Mesenteric fat pad (tissue), 1 donor: ENCODE measurements at places on chromosomes 11 and 22. TPM values are rescaled to one million over a fixed set of nuclear protein-coding genes. Genes with fewer than 3 reads are reported as not detected.

DNA sequence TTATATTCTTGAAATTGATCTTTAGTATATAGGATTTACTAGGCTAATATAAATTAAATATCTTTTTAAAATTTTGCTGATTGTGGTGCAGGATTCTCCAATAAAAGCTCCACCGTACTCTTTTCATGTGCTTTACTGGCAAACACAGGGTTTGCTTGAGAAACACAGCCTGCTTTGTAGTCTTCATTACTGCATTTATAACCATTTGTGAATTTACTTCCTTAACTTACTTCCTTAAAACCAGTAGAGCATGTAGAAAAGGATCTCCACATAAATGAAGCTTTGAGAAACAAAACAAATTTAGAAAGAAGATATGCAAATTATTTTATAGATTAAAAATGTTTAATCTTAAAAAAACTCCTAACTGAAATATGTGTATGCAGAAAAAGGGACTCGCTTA, 28.8 kb downstream of the SWAP70 start:
- no peak for DNase-seq

GRCh38 chr11:43116071-43116470, 195.7 kb upstream of the API5 start:
- no peak for DNase-seq

GRCh38 chr22:23268877-23269276, 88.6 kb downstream of the BCR start:
- no peak for DNase-seq

DNA sequence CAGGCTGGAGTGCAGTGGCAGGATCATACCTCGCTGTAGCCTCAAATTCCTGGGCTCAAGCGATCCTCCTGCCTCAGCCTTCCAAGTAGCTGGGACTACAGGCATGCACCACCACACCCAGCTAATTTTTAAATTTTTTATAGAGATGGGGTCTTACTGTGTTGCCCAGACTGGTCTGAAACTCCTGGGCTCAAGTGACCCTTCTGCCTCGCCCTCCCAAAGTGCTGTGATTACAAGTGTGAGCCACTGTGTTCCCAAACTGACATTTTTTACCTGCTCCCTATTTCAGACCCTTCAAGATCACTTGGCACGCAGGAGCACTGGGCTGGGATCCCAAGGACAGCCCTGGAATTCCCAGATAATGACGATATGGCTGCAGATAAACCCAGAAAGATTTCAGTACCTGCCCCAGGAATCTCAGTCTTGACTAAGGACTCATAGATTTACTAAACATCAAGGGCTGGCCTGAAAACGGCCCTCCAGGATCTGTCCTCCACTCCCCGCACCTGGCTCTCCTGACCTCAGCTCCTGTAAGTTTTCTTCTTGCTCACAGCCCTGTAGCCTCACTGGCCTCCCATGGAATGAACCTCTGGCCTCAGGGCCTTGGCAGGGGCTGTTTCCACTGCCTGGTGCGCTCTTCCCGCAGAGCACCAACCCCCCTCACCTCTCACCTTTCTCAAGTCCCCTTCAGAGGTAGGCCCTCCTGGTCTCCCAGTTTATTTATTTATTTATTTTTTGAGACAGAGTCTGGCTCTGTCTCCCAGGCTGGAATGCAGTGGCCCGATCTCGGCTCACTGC, 3.6 kb upstream of the CSNK1E start:
- DNase-seq = no peak

DNA sequence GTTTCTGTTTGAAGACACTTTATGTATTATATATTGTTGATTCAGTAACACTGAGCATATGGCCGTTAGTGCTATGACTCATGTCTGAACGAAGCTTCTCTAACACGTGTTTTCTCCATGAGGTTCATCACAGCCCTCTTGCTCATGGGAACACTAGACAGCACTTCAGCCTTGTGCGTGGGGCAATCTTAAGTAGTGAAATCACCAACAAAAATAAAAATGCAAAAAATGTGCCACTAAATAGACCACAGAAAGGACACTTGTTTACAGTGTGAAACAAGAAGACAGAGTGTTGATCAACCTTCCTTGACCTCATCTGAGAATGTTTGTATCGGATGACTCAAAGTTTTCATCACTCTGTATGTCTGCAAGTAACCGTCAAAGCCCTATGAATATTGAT, 94.5 kb downstream of the FDX1 start:
- no peak for DNase-seq

- DNase-seq = no peak
Measured at GRCh38 chr22:23356094-23356493, 175.8 kb downstream of the BCR start.

GRCh38 chr11:19772480-19772879, 59.8 kb downstream of the NAV2 start:
- DNase-seq = no peak

DNA sequence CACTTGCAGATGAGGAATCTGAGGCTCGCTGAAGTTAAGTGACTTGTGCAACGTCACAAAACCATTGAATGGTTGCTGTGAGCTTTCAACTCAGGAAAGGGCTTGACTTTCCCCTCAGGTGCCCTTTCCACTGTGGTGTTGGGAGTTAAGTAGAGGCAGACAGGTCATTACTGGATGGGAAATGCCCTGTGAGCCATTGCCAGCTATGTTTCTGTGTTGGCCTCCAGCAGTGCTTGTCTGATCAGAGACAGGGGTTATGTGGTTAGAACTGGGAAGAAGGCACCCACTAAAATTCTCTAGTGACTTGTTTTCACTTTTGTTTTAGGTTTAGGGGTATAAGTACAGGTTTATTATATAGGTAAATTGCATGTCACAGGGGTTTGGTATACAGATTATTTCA, 96.6 kb downstream of the FDX1 start:
- DNase-seq = no peak

CCDC81 gene
- 0.64 TPM for total RNA-seq

NFAM1 gene
- total RNA-seq = 17.6 TPM

RGL4 gene
- total RNA-seq = 1.5 TPM

DNA sequence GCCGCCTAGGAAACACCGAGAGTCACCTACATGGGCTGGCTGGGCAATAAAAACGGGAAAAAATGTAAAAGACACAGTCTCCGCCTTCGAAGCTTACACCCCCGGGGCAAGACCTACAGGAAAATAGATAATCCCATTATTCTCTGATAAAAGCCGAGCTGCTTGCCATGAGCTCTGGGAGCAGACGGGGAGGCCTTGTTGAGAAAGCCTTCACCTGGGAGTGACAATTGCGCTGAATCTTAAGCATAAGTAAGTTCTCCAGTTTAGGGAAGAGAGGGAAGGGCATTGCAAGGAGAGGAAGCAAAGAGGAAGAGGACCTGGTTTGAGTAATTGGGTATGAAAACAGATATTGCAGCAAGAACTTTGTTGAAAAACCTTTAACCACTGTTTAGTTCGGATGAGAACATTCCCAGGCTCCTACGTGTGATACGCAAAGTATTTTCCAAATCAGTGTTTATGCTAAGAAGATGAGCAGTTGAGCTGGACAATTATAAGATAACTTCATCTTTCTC, 813 bp upstream of the BTBD10 start:
- no peak for DNase-seq

- no peak for DNase-seq
Measured at GRCh38 chr22:49302150-49302460, 525.6 kb downstream of the BRD1 start.

GRCh38 chr22:44188316-44188715, 7.6 kb downstream of the PARVG start:
- no peak for DNase-seq

- no peak for DNase-seq
Measured at GRCh38 chr11:93498641-93499040, 44.5 kb downstream of the SMCO4 start.

- no peak for DNase-seq
Measured at GRCh38 chr11:8126649-8127289, 42.1 kb downstream of the RIC3 start.

DNA sequence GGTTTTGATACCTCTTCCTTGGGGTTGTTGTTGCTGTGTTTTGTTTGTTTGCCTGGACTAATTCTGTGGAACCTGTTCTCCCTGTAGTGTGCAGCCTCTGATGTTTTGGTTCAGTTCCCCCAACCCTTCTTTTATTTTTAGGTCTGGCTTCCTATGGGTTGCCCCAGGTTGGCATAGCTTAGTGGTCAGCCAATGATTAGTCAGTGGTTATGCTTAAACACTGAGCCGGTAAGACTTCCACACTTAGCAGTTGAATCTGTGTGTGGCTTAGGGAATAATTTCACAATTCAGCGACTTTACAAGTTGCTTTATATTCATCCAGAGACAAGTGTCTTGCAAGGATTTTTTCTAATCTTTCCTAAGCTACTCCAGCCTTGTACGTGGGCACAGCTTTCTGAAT, 78.6 kb upstream of the CLPB start:
- DNase-seq = no peak

DNA sequence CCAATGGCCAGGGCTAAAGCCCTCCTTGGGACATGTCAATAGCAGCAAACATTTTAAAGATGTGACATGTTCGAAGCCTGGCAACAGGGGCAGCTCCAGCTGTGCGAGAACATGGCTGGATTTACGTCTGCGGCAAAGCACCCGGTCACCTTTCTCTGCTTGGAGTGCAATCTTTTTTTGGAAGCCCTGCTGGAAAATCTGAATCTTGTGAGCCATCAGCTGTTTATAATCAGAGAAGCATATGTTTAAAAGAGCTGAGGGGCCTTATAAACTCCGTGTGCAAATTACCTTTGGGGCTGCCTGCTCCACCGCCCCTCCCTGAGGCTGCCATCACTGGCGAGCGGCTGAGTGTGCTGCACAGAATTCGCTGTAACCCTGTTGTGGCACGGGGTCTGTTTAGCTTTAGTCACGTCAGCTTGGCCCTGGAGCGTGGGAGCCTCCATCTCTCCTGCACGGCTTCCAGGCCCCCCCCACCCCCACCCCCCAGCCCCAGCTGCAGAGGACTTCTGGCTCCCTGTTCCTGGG, 9.0 kb upstream of the KCNQ1OT1 start:
- DNase-seq = no peak

GRCh38 chr11:61162092-61162941, 1.1 kb upstream of the VPS37C start:
- peak; percentile 22 for DNase-seq

DNA sequence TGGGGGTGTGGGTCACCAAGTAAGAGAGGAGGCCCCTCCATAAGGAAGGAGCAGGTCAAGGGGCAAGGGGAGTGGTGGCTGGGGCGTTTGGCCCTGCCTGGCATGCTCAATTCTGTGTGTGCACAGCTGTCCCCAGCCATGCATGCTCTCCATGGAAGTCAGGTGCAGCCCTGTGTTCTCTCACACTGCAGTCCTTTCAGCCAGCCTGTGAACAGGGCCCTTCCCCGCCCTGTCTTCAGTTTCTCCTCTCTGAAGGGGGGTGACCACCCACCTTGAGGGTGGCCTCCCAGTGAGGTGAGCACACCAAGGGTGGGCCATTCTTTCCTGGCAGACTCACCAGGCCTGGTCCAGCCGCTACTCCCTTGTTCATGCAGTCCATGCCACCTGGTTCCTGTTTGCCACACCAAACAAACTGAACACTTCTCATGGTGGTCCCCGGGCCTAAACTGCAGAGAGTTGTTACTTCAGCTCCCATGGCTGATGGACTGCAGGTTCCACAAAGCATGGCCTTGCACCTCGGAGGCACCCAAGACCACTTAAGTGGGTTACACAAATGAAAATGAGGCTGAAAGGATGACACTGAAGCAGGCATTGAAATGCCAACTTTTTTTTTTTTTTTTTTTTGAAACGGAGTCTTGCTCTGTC, 1.7 kb upstream of the CHCHD10 start:
- no peak for DNase-seq

GRCh38 chr22:44217346-44217745, 36.6 kb downstream of the PARVG start:
- no peak for DNase-seq

DNA sequence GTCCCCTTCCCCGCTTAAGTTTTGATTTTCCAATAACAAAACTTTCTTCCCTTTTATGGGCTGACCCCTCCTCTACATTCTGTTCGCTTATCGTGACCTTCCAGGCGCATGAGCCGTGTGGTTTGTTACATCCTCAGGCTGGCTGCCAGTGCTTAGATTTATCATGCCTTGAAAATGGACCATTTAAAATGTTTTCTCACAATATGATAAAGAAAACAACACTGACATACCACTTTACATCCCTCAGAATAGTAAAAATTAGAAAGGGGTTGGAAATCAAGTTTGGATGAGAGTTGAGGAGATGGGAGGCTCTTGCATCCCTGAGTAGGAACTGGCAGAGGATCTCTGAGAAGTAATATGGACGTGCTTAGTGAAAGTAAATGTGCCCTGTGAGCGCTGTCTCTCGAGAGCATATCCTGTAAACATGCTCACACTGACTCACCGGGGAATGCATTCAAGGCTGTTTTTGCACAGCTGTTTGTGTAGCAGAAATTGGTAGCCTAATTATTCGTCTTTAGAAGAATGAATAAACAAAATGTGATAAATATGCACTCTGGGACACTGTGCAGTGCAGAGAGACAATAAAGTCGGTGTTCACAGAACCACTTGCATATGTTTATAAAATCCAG, 17.1 kb upstream of the TOLLIP start:
- DNase-seq = no peak

GRCh38 chr11:93220078-93220477, 22.3 kb upstream of the SLC36A4 start:
- DNase-seq = no peak

OR10A2 gene
- total RNA-seq = not detected

DNA sequence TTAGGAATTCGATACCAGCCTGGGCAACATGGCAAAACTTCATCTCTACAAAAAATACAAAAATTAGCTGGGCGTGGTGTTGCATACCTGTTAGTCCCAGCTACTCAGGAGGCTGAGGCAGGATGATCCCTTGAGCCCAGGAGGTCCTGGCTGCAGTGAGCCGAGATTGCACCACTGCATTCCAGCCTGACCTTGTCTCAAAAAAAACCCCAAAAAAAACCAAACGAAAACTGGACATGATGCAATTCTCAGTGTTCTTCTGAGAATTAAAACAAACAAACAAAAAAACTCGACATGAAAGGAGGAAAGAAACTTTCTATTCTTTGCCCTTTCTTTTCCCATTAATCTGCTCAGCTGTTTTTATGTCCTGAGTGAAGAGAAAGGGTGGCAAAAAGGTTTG, 7.4 kb downstream of the MED17 start:
- DNase-seq = no peak

- no peak for DNase-seq
Measured at GRCh38 chr11:126702987-126703386, 297.6 kb downstream of the KIRREL3 start.

DNA sequence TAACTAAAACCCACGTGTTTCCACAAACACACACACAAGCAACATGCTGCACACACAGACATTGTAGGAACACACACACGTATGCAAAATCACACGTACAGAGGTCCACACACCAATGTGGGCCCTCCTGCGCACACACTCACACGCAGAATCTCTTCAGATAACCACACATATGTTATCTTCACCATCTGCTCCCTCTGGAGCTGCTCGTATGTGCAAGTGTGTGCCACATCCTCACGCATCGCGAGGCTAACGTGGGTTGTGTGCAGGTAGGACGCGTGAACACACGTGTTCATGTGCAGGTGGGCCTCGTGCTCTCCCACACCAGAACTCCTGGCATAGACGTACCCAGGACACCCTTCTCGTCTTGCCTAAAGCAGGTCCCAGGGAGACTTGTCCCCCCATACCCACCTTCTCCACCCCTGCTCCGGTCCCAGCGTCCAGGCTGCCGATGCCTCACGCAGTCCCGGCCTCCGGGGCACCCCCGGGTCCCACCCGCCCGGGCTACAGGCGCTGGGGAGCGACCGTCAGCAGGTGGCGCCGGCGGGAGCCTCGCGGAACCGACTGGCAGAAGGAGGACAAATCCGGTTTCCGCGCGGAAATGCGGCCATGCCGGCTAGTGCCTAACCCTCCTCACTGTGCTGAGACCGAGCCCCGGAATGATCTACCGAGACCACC, 10.3 kb upstream of the IGSF9B start:
- DNase-seq = no peak

GRCh38 chr22:50540381-50540780, 5.3 kb upstream of the KLHDC7B start:
- DNase-seq = no peak
